Umbilical cord (tissue), 2 donors: ENCODE measurements at places on chromosomes 5 and 9. TPM values are rescaled to one million over a fixed set of nuclear protein-coding genes. Genes with fewer than 3 reads are reported as not detected.

The VCAN gene
- 930 TPM for total RNA-seq

The PTGES2 gene
- total RNA-seq: 26.0 TPM

The APBA1 gene
- 20.9 TPM for total RNA-seq

The GARIN3 gene
- not detected for total RNA-seq

The TICAM2 gene
- total RNA-seq: 3.1 TPM
